Placental epithelial cell (primary cell): ENCODE measurements at places on chromosomes 5 and 9. TPM values are rescaled to one million over a fixed set of nuclear protein-coding genes. Genes with fewer than 3 reads are reported as not detected.

The PARP8 gene
- 27.7 and 37.3 TPM in 2 replicates for total RNA-seq

The PROB1 gene
- total RNA-seq, result 1.2 and 2.7 TPM in 2 replicates

The NUDCD2 gene
- total RNA-seq, result 1.6 and 2.0 TPM in 2 replicates

The BARHL1 gene
- total RNA-seq, result not detected in 2 replicates
